ENCODE measurements at places on chromosomes 13 and 19.

- no peak for DNase-seq
These were observed 263.4 kb downstream of the DNAJC15 start for GRCh38 chr13:43286751-43287150.

- DNase-seq: no peak
These were observed 288.0 kb upstream of the TMTC4 start for GRCh38 chr13:100962585-100962984.

GRCh38 chr13:39874331-39875053, 219.0 kb downstream of the COG6 start:
- DNase-seq: no peak

DNA sequence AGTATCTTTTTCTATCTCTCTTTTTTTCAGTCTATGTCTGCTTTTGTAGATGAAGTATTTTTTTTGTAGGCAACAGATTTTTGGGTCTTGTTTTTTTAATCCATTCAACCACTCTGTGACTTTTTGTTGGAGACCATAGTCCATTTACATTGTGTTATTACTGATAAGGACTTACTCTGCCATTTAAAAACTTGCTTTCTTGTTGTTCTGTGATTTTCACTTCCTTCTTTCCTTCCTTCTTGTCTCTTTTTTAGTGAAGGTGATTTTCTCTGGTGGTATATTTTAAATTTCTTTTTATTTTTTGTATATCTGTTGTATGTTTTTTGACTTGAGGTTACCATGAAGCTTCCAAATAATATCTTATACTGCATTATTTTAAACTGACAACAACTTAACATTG, 79.5 kb downstream of the COG6 start:
- no peak for DNase-seq

DNA sequence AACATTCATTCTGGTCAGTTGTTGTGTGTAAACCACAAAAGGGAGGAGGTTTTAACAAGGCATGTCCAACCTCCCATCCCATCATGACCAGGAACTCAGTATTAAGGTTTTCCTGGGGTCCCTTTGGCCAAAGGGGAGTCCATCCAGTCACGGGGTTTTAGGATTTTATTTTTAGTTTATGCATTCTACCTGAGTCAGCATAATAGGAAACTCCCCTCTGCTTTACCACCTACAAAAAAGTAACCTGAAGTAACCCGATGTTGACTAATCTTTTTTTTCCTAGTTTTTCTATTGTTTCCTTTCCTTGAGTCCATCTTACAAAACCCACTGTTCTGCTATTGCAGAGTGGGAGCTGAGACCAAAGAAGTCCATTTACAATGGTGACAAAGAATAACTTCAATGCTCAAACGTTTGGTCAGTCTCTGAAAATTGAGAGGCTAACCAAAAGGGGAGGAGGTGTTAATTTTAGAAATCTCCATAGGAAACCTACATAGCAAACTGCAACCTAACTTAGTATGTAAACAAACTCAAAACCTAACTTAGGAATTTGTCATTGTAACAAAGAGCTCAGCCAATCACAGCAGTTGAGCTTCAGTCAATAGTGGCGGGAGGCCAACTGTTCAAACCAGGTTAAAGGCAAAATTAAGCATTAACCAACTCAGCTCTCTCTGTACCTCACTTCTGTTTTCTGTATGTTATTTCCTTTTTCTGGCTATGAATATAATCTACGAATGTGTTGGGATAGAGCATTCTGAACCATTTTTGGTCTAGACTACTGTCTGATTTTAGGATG, 1954.1 kb downstream of the PCDH9 start:
- no peak for DNase-seq

- DNase-seq: no peak
These were observed 13.8 kb upstream of the MEIS3 start for GRCh38 chr19:47433121-47433520.

DNA sequence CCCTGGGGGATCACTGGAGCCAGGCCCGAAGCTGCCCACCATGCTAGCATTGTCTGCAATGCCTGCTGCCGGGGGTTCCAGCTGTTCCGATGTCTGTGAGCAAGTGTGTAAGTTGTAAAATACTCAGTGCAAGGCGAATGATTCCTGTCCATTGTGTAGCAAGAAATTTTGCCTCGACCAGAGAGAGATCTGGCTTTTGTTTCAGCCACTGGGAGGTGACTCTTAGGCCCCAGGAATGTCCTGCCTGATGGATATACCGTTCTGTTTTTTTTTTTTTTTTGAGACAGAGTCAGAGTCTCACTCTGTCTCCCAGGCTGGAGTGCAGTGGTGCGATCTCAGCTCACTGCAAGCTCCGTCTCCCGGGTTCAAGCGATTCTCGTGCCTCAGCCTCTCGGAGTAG, 7.3 kb upstream of the GADD45B start:
- DNase-seq: no peak

GRCh38 chr19:49658566-49659442, 6.9 kb downstream of the IRF3 start:
- no peak for DNase-seq

DNA sequence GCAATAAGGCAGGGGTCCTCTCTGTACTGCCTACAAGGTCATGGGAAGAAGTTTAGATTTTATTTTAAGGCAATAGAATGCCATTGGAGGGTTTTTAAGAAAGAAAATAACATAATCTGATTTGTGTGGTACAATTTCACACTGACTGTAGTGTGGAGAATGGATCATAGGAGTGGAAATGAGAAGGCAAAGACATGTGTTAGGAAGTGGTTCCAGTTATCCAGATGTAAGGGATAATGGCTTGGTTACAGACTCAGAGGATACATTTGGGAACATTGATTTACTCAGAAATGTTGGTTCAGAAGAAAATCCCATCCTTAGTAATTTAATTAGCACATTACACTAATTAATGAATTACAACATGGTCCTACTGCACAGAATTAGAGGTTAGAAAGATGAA, 788.2 kb downstream of the SLITRK5 start:
- DNase-seq: no peak

DNA sequence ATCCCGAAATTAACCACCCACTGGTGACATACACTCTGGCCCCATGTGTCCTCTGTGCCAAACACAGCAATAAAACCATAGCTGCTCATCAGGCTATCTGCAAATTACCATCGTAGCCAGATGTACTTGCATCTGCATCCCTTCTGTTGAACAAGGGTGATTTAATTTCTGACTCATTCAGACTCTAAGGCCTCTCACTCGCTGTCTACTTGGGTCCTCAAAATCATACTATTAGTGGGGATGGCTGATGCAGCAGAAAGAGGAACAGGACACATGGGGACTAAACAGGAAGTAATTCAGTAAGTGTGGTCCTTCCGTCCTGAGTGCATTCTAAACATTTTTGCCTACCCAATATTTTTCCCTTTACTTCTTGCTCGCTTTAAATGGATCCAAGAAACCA, 2275.0 kb upstream of the PCDH20 start:
- no peak for DNase-seq

- no peak for DNase-seq
These were observed 1109.0 kb downstream of the UQCRFS1 start for GRCh38 chr19:28103921-28104320.

DNA sequence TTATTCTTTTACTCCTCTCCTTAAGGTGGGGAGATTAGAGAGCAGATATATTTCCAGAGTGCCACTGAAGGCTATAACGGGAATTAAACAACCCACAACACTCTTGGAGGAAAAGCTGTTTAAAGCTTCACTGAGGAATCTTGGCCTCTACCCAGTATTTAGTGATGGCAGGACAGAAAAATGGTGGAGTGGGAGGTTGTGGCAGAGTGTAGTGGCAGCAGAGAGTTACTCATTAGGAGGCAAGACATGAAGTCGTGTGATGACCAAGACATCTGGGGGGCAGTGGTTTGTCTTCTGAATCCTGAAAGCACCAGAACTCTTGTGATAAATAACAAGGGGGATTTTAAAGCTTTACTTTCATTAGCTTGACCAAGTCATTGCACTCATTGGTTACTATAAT, 563.5 kb upstream of the SLITRK5 start:
- no peak for DNase-seq

DNA sequence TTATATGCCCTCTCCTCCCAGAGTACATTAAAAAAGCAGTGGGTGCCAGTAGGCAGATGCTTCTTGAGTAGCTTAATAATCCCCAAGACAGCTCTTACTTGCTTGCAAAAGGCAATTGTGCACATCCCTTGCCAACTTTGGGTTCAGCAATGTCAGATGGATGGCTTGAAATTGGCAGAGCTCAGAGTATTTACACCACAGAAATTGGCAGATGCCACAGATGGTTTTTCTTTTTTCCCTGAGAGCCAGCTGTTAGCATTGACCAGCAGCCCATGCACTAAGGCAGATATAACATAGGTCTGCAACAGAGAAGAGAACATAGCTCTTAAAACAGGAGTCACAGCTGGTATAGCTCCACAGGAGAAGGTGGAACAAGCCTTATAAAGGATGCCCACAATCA, 18.4 kb upstream of the RNASEH2B start:
- DNase-seq: no peak

DNA sequence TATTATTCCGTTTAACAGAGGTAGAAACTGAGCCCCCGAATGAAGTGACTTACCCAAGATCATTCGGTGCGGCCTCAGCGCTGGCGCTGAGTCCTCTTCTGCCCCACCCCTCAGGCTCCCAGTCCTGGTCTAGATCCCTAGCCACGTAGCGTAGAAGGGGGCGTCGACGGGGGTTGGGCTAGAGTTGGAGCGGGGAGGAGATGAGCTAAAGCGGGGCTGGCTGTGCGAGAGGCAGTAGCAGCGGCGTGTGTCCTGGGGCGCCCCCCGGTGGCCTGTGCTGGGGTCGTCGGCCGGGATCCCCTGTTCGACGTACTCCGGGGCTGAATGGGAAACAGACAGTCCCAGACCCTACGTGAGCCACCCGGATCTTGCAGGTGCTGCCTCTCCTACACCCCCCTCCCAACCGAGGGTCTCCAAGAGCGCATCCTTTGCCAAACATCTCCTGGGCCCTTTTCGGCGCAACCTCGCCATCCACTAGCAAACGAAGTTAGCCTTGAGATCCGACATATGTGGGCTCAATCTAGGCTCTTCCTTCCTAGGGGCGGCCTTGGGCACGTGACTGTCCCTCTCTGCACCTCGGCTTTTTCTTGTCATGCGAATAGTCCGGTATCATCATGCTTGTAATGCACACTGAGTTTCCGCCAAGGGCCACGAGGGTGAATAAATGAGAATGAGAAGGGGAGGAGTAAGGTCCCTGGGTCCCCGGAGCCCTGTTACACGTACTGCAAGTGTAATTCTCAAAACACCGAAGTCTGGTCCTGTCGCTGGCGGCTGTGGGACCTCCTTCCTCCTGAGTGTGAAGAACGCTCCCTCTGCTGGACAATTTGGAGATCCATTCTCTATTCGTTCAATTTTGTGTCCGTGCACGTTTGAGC, 47.7 kb downstream of the CYP4F22 start:
- DNase-seq: peak; percentile 96

GRCh38 chr13:106491928-106492587, 43.4 kb downstream of the EFNB2 start:
- DNase-seq: no peak

- DNase-seq: no peak
These were observed 146.4 kb downstream of the KDM4B start for GRCh38 chr19:5115351-5115750.

- no peak for DNase-seq
These were observed 102.6 kb upstream of the SERP2 start for GRCh38 chr13:44271031-44271455.

- no peak for DNase-seq
These were observed 9.6 kb downstream of the ABHD13 start for GRCh38 chr13:108227651-108228272.

DNA sequence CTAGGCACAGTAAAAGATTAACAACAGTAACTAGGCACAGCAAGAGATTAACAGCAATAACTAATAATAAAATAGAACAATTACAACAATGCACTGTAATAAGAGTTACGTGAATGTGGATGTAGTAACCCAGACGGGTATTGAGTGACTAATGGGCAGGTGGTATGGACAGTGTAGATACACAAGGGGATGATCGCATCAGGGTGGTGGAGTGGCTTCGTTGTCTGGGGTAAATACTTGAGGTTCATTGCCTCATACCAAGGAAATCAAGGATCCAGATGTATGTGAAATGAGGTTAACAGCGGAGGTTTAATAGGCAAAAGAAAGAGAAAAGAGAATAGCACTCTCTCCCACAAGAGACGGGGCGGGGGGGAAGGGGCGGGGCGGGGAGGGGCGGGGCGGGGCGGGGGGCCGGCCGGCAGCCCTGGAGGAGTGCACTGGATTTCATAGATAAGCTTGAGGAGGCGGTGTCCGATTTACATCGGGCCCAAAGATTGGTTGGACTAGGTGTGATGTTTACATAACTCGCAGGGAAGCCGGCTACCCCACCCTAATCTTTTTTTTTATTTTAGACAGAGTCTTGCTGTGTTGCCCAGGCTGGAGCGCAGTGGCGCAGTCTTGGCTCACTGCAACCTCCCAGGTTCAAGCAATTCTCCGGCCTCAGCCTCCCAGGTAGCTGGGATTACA, 106.3 kb downstream of the KCTD15 start:
- no peak for DNase-seq

GRCh38 chr13:92842145-92842544, 384.5 kb upstream of the GPC6 start:
- no peak for DNase-seq

DNA sequence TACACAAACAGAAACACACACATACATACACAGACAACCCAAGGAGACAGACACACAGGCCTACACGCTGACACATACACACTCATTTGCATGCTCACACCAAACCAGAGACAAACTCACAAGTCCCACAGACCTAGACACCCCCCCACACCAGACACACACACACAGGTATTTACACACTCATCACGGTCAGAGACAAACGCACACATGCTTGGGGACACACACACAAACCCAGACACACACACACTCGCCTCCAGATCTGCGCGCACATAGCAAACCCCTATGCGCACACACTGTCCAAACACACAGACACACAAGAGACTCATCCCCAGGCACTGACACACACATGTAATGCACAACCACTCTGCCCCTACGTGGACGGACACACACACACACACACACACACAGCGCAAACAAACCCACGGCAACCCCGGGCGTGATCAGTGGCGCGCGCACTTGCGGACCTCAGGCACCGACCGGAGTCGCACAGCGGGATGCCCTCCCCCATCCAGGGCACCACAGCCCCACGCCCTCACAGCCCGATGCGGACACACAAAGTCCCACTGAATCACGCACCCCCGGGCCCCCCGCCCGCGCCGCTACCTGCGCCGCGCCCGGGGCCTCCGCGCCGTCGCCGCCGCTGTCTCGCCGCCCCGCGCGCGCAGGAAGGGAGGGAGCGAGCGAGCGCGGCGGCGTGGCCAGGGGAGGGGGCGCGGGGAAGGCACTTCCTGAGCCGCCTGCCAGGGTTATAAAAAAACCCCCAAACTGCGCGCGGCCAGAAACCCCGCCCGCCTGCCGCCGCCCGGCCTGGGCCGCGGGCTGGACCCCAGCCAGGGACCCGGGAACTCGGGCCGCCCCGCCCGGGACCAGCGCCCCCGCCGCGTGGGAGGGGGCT, at the start of gene ADAMTS10:
Gene ADAMTS10 (minus strand): TSS at position 675 of the 895 bp plus-strand sequence. CDS start 5,005 bp downstream, outside the sequence.
- peak; percentile 8 for DNase-seq

GRCh38 chr19:46040952-46041500, at the start of gene IGFL4:
Gene IGFL4 (minus strand): TSS chr19:46041002. CDS start chr19:46040962, 40 bp downstream.
- DNase-seq: no peak
